ENCODE measurements at places on chromosomes 3 and 15.

DNA sequence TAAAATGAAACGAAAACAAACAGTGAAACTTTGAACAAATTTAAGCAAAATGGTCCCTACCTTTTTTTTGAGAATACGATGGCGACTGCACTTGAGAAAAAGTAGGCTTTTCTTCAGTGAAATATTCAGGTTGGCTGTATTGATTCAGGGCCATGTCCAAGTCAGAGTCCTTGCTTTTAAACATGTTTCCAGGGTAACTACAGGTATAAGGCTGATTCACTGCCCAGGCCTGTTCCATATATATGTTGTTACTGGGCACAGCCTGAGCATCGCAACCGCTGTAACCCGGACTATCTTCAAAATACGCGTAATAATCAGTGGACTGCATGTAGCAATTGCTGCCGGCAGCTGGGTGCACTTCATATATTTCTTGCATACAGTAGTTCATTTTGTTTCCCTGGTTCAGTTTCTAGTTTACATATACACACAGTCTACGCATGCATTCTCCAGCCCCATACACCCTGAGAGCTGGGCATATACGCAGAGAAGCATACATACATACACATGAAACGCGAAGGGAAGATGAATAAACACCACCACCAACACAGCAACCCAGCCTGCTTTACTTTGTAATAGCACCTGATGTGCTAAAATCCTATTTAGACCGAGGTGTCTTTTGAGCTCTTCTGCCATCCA lies 220.0 kb downstream of the NR1D2 start:
- no peak for DNase-seq

DNA sequence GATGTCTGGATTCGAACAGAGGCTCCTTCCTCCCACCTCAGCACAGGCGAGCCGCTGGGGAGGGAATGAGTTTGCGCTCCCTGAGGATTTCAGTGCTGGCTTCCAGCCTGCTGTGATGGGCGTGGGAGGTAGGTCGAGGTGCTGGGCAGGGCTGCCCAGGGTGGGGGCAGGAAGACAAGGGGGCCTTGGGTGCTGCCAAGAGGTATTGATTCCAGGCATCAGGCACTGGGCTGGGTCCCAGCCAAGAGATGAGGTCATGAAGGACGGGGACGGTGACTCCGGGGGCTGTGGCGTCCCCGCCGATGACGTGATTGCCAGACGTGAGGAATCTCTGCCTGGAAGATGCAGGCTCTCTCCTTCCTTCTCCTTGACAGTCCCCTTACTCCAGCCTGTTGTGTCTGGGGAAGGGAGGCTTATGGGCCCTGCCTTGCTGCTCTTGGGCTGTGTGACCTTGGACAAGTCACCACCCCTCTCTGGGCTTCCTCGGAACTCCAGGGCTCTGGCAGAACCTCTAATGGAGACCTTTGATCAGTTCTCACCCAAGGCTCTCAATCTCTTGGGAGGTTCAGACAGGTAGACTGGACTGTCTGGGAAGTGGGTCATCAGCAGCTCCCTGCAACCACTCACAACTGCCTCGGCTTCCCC lies 116.8 kb downstream of the FBLN2 start:
- no peak for DNase-seq

DNA sequence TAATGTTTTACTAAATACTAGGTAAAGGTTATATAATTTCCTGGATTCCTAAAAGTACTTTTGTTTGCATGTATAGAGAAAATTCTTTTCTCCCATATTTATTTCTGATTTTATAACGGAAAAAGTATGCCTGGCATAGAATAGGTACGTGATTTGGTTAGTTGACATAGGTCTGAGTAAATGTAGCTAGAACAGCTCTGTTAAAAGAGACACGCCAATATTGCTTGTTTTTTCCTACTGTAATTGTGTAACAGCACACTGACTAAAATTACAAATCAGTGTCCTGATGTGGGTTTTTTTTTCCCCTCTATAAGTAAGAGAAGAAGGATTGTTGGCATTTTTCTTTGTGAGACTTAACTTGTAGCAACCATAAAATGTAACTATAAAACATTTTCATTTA lies 26.7 kb downstream of the KLHL24 start:
- no peak for DNase-seq

GRCh38 chr3:101886626-101887025 lies 37.3 kb downstream of the NFKBIZ start:
- no peak for DNase-seq

- no peak for DNase-seq
Observed at GRCh38 chr15:83164771-83165404, 42.7 kb downstream of the HDGFL3 start.

DNA sequence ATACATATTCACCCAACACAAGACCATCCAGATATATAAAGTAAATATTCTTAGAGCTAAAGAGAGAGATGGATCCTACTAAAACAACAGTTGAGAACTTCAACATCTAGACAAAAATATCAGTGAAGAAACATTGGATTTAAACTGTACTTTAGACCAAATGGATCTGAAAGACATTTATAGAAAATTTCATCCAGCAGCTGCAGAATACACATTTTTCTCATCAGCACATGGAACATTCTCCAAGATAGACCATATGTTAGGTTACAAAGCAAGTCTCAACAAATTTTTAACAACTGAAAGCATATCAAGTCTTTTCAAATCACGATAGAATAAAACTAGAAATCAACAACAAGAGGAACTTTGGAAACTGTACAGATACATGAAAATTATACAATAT lies 369.0 kb upstream of the CCDC54 start:
- no peak for DNase-seq

DNA sequence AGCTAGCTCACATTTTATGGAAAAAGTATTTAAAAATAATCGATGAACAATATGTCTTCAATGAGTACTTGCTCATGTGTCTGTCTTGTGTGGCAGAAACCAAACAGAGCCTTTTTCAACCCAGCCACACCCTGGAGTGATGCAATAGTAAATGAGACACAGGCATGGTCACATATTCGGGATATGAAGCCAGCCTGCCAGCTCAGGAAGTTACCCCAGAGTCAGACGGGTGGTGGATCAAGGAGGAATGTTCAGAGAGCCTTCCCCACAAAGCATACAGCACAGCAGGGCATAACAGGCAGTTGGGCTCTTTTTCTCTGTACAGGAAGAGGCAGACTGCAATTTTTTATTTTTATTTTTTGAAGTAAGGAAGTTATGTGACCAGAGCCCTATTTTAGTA lies 27.3 kb downstream of the LARP6 start:
- no peak for DNase-seq

DNA sequence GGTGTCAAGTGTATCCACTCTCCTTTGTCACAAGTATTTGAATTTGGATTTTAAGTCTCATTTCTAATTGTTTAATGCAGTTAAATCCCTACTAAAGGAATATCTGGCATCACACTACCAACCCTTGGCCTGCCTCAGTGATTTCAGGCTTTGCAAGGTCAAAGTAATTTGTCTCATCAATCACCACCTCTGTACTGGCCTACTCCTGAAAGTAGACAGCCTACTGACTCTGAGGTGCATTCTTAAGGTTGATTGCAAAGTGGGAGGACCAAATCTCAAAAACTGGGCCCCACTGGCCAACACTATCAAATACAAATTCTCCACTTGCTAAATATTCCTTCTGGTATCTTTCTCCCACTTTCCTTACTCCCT lies 851 bp upstream of the TEX55 start:
- DNase-seq = no peak

- no peak for DNase-seq
Observed at GRCh38 chr15:38285456-38285855, 32.8 kb downstream of the SPRED1 start.

- DNase-seq = no peak
Observed at GRCh38 chr3:26132942-26133341, 343.1 kb downstream of the OXSM start.

- no peak for DNase-seq
Observed at GRCh38 chr15:52247461-52247860, 48.1 kb downstream of the MYO5C start.

- no peak for DNase-seq
Observed at GRCh38 chr3:143849854-143850549, 1.7 kb upstream of the SLC9A9 start.

- no peak for DNase-seq
Observed at GRCh38 chr15:70596354-70597055, 166.9 kb downstream of the UACA start.

DNA sequence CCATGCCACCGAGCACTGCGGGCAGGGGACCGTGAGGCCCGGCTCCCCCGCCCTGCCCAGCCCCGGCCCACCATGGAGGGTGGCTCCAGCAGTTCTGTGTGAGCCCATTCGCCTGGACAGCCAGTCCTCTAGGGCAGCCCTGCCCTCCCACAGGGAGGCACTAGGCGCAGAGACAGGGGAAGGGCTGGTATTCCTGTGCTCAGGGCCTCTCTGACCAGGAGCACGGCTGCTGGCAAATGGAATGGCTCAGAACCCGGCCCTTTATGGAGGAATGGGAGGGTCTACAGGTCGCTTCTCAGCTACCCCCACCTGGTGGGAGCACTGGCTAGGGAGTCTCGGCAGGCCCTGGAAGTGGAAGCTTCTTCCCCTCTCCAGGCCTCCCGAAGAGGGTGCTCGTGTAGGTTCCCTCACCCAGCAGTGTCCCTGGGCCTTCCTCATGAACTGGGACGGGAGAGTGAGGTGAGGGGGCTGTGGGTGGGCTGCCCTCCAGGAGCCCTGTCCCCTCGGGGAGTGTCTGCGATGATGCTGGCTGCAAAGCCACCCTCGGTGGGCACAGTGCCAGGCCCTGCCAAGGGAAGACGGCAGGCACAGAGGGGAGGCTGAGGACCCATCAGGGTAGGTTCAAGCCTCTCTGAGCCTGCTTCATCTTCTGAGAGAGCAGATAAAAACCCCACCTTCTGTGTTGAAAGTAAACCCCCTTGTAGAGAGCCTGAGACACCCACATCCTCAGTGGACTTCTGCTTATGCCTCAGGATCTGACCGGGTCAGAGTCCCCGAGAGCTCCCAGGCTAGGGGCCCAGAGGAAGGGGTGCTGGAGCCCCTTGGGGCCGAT lies 1.5 kb downstream of the MELTF start:
- no peak for DNase-seq

- DNase-seq = no peak
Observed at GRCh38 chr3:178513546-178514380, 22.5 kb upstream of the KCNMB2 start.

- no peak for DNase-seq
Observed at GRCh38 chr3:65720989-65721737, 317.6 kb downstream of the MAGI1 start.

GRCh38 chr3:66019896-66020295 lies 18.8 kb downstream of the MAGI1 start:
- no peak for DNase-seq

DNA sequence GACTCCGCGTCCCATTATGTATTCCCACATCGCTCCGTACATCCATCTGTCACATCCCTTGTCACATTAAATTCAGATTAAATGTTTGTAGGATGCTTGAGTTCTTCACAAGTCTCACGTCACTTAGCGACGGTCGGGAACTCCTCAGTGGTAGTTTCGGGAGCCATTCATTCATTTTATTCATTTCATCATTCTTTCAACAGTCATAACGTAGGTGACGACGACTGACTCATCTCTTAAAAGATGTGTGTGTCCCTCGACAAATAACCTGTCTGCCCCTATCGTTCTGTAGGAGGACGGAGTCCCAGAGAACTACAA lies 272 bp upstream of the SRPRB start:
- no peak for DNase-seq

DNA sequence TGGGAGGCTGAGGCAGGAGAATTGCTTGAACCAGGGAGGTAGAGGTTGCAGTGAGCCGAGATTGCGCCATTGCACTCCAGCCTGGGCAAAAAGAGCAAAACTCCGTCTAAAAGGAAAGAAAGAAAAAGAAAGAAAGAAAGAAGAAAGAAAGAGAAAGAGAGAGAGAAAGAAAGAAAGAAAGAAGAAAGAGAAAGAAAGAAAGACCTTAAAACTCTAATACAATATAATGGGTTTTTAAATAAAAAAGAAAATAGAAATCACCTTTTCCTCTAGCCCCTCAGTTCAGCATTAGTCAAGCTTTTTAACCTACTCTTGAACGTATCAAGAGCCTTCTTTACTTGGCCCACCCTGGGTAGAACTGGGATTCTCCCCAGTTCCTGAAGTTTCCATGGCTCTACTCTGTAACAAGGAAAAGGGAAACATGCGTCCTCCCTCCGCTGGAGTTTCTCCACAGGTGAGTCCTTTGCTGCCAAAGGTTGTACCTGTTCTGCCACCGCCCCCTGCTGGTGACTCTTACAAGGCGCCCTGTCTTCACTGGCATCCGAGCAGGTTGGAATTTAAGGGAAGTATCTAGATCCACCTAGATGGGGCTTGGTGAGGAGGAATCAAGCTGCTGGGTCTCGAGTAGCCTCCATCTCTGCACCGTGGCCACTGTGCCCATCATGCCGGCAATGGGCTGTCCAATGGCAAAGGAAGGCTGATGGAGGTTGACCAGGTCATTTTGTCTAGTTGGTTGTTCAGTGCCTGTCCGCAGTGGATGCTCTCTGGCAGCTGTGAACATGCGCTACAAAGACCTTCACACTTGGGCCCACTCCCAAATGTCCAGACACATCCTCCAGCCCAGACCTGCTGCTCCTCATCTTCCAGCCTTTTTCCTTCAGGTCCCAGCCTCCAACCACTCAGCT lies 20.6 kb upstream of the EPHB3 start:
- DNase-seq = peak; percentile 45

GRCh38 chr3:77414881-77415280 lies 375.0 kb downstream of the ROBO2 start:
- no peak for DNase-seq

DNA sequence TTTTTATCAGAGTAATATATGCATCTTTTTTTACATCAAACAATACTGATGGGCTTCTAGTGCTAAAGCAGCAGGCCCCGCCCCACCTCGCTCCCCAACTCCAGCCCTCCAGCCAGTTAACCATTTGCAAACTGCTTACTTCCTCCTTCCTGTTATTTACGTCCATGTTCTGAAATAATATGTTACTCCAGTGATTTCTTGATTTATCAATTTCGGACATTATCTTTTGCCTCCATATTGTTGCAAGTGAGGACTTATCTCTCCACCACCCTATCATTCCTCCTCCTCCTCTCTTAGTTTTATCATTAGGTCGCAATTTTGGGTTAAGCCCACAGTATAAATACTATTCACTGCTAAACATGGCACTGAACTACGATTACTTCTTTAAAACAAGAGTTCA lies 39.5 kb downstream of the ZNF710 start:
- DNase-seq = no peak
